ENCODE measurements at places on chromosomes 5 and 9.

GRCh38 chr5:124841829-124842712, 95.6 kb upstream of the ZNF608 start:
- no peak for DNase-seq

DNA sequence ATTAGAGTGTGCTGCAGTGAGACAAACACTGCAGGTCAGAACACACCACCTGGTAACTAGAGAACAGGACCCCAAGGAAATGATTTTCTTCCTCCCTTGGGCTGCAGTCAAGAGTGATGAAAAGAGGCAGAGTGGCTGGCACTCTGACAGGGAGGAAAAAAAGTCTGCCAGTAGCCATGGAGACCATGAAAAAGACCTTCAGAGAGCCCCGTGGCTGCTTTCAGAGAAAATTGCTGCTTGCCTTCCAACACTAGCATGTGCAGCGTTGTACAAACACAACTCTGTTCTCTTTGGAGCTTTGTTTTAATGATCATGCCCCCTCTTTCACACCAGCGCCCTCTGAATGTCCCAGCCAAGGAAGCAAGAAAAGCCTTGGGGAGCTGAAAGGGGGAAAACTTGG, 68.8 kb downstream of the ANKRD55 start:
- no peak for DNase-seq

GRCh38 chr5:39835371-39835770, 410.6 kb upstream of the DAB2 start:
- DNase-seq, result no peak

DNA sequence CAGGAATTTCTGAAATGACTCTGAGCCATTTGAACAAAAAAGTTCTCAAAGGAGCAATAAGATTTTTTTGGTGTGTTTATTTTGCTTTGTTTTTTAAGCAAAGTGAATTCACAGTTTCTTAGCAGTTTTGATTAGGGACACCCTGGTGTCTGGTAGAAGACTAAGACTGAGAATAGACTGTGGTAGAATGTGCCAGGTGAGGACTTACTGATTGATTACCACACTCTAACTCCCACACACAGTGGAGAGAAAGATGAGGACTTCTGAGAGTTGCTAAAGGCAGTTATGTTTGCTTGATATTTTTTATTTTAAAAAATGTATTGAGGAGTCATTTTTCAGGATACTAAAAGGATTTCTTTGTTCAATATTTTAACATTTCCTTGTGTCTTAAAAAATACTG, 175.1 kb downstream of the CD180 start:
- DNase-seq, result no peak
